ENCODE measurements at places on chromosomes 3 and 15. TPM values are rescaled to one million over a fixed set of nuclear protein-coding genes. Genes with fewer than 3 reads are reported as not detected.

- DNase-seq = no peak
These were observed 220.1 kb upstream of the BHLHE40 start for GRCh38 chr3:4758957-4759656.

- DNase-seq = no peak
These were observed 28.1 kb downstream of the ABHD2 start for GRCh38 chr15:89116404-89116803.

UBA7 gene
- 306 TPM for total RNA-seq

DNA sequence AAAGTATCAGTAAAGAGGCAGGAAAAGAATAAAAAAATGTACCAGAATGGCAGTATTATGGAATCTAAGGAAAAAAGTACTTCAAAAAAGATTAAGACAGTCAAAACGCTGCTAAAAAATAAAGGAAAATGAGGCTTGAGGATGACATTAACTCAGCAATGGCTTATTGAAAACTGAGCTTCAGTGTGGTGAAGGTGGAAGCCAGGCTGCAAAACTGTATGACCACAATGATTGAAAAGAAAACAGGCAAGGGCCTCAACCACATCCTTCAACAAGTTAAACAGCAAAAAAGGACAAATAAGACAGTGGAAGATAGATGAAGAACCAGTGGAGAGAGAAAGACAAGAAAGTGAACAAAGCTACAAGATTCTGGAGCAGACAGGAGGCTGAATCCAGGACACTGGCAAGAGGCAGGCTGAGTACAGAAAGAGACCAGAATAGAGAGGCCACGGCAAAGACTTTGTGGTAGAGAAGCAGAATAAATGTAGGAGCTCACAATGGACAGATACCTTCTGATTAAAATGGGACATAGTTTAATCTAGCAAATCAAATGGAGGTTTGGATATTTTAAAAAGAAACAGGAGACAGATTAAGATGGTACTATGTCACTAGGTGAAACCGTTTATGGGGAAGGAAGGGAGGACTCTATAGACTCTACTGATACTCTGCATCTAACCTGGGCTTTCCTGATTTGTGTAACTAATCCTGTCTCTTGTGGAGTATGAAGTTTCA is 86.1 kb downstream of the TJP1 start:
- no peak for DNase-seq

RASGRF1 gene
- not detected for total RNA-seq

- DNase-seq = no peak
These were observed 473 bp downstream of the FHIT start for GRCh38 chr3:61250784-61251173.

- DNase-seq = no peak
These were observed 184.6 kb downstream of the C3orf38 start for GRCh38 chr3:88334187-88334868.

MME gene
- 0.54 TPM for total RNA-seq

GRCh38 chr15:81411051-81411450 is 37.0 kb upstream of the TMC3 start:
- no peak for DNase-seq

DNA sequence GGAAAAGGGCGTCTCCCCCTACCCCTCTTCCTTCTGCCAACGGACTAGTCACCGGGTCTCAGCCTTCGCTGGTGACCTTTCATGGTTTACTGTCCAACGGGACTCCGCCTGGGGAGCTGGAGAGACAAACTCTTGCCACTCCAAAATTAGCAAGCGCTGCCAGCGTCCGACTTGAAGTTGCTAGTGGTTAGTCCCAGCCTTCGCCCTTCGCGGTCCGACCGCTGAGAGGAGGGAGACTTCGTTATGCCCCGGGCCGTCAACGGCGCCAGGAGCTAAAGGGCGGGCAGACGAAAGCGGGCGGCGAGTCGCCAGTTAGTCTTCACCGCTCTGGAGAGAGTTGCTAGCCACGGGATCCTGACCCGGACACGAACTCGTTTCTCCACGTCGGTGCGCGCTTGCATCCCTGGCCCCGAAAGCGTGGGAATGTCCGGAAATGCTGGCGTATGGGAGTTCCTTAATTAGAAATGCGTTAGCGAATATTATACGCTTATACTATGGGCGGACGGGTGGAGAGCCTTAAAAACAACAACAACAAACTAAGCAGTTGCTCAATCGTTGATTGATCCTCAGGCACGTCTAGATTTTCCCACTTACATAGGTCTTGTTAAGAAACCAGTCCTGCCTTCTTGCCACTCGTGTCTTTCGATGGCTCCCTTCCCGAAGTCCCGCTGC is 716 bp downstream of the SMC4 start:
- DNase-seq = no peak

DNA sequence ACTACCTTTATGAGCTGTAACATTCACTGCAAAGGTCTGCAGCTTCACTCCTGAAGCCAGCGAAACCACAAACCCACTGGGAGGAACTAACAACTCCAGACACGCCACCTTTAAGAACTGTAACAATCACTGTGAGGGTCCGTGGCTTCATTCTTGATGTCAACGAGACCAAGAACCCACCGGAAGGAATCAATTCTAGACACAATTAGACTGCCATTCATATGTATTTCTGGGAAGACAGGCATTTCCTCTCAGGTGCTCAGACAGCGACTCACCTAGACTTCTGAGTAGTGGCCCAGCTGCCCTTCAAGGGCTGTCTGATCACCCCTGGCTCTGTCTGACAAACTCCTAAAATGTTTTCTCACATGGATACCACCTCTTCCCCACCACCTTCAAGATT is 506.8 kb downstream of the PDCD6IP start:
- DNase-seq = no peak

DNA sequence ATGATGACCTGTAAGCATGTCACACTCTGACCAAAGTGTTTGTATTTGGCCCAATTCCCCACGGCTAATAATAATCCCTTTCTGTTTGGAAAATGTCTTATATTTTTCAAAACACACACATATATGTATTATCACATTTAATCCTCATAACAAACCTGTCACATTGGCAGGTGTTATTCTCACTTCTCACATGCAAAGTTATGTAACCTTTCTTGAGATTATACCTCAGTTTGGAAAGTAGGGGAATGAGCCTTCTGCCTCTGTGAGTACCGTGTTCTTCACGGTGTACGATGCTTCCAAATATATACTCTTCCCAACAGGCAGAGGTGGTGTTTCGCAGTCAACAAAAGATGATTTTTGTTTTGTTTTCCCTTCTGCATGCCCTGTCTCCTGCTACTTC is 205.6 kb downstream of the TP63 start:
- DNase-seq = no peak

DNA sequence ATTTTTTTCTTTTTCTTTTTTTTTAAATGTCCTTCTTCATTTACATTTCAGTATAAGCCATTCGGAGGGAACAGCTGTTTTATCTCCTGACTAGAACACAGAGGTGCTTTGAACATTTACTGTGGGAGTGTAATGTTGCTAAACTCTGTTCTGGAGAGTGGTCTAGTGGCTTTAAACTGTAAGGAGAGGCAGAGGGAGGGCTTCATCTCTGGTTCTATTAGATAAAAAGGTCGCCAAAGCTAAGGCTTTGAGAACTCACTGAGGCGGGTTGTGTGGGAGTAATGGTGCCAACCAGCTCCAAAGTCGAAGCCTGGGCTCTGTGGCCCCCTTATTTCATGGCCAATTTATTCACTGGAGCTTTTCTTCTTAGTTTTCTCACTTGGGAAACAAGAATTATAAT is 133.2 kb downstream of the ANXA2 start:
- no peak for DNase-seq

CISH gene
- 12.4 TPM for total RNA-seq

FSTL1 gene
- total RNA-seq = 0.38 TPM

DNA sequence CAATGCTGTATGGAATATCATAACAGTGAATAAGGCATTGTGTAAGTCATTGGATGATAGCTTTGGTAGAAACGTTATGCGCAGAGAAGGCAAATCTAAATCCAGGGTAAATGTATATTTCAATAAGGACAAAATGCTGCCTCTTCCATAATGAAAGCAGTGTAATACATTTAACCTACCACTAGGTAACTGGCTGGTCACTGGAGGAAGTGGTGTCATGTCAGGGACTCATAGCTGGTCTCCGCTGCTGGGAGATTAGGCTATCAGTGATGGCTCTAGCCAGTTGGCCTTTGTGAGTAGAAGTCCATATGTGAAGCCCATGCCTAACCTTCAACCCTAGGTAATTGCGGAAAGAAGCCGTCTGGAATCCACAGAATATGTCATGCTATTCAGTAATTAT is 140.9 kb downstream of the NLGN1 start:
- no peak for DNase-seq

- DNase-seq = no peak
These were observed 34.0 kb downstream of the B3GALNT1 start for GRCh38 chr3:161070980-161071663.

DNA sequence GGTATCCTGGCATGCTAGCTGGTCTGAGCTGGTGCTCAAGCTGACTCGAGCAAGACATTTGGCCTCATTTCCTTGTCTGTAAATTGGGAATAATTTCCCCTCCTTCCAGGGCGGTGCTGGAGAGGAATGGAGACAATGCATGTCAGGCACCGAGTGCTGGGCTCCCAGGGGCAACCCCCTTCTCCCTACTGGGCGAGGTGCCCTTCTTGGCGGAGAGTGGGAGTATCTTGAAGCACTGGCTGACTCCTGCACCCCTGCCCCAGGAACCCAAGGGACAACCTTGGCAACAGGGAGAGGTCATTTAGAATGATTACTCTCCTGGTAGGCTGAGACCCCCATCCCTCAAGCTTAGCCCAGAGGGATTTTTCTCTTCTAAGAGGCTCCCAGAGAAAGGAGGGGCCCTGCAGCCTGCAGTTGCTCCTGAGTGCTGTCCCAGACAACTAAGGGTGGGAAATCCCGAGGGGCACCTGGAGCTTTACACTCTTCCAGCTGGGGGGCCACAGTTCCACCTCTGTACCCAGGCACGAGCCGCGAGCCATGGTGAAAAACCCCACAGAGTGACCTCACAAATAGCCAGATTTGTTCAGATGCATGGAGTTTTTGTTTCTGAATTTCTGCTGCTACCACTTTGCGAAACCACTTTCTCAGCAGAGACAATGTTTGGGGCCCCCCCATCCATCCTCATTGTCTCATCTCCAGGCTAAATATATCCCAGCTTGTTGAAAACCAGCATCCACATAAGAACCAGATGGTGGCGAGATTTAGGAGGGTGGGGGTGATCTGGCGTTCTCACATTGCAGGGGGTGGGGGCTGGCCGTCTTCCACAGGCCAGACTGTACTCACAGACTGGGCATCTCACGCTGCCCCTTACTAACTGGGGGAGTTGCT is 44.8 kb downstream of the ABTB1 start:
- DNase-seq = no peak

GOLGA8Q gene
- 4.1 TPM for total RNA-seq

- DNase-seq = peak; percentile 34
These were observed 52.7 kb upstream of the SPTSSB start for GRCh38 chr3:161423911-161424522.

GRCh38 chr3:12591997-12592715 is 35.3 kb downstream of the MKRN2 start:
- DNase-seq = no peak

NKIRAS1 gene
- total RNA-seq = 3.2 TPM

- DNase-seq = no peak
These were observed 20.8 kb downstream of the CAND2 start for GRCh38 chr3:12817343-12817710.

DNA sequence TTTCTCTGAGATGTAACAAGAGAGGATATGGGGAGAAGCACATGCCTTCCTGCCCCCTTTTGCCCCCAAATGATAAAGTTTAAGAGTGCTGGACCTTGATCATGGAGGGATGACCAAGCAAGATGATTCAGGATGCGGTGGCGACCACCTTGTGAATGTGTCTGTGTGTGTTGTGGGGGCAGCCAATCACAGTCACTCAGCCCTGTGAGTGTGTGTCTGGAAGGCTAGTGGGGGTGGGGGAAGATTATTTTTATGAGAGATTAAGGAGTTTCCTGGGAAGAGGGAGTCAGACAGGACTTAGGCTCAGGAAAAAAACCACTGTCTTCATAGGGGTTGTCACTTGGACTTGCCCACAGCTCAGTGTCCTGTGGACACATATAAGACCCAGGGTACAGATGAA is 57.8 kb upstream of the KY start:
- no peak for DNase-seq

DNA sequence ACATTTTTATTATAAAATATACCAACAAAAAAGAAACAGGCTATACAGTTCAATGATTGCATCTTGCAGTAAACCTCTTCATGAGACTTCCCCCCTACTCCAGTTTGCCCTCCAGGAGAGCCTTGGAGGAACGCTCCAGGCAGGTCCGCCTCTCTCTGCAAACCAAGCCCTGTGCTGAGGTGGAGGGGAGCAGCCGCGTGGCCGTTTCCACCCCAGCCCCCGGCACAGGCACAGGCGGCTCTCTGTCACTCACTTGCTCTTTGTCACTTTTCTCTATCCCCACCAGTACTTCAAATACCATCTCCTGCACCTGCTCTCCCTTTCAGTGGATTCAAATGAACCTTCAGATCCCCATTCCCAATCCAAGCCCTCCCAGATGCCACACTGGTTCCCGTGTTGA is 479.9 kb downstream of the OCA2 start:
- no peak for DNase-seq
